Esophagus muscularis mucosa (tissue), 4 donors: ENCODE measurements at places on chromosomes 2 and 18. TPM values are rescaled to one million over a fixed set of nuclear protein-coding genes. Genes with fewer than 3 reads are reported as not detected.
A peak's percentile ranks its signal among the peaks of the same experiment; 100 is the strongest.

SFTPB gene
- 25.3 TPM for total RNA-seq

- H3K27me3 ChIP-seq: no peaks in the 10 kb centered on the region
- peaks cover 20% of the 10 kb centered on the region for H3K36me3 ChIP-seq
- H3K4me3 ChIP-seq: peak overlapping the region; percentile 94
- H3K27ac ChIP-seq: peak overlapping the region; percentile 97
Measured at GRCh38 chr2:241637795-241638660, 535 bp downstream of the ATG4B start.

GRCh38 chr2:126945118-126945517, 46.4 kb downstream of the TEX51 start:
- no peaks in the 10 kb centered on the region for H3K27me3 ChIP-seq
- H3K27ac ChIP-seq: no peak overlapping the region
- peak; percentile 91 for DNase-seq
- no peaks in the 10 kb centered on the region for H3K36me3 ChIP-seq
- no peaks in the 10 kb centered on the region for H3K4me1 ChIP-seq
- no peak overlapping the region for H3K4me3 ChIP-seq

GRCh38 chr2:98478907-98479306, 34.2 kb downstream of the INPP4A start:
- H3K27me3 ChIP-seq: no peaks in the 10 kb centered on the region
- H3K4me3 ChIP-seq: no peak overlapping the region
- H3K36me3 ChIP-seq: no peaks in the 10 kb centered on the region
- no peak overlapping the region for H3K27ac ChIP-seq
- H3K4me1 ChIP-seq: peaks cover 68% of the 10 kb centered on the region
- no peak for DNase-seq

DNA sequence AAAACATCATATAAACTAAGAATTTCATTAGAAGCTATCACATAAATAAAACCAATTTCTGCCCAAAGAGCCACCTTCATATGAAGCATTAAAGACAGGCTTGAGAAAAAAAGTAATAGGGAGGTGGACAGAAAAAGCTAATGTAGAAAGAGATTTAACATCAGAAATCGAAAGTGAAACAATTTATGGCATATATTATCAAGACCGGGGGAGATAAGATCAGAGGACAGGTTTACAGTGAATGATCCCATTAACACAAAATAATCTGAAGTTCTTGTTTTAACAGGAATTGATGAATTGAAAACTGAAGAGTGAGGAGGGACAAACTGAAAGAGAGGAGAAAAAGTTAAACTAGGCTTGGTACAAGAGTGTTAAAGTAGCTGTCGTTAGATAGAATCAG, 786.3 kb upstream of the FSHR start:
- no peak for DNase-seq
- H3K36me3 ChIP-seq: no peaks in the 10 kb centered on the region
- no peak overlapping the region for H3K4me3 ChIP-seq

DNA sequence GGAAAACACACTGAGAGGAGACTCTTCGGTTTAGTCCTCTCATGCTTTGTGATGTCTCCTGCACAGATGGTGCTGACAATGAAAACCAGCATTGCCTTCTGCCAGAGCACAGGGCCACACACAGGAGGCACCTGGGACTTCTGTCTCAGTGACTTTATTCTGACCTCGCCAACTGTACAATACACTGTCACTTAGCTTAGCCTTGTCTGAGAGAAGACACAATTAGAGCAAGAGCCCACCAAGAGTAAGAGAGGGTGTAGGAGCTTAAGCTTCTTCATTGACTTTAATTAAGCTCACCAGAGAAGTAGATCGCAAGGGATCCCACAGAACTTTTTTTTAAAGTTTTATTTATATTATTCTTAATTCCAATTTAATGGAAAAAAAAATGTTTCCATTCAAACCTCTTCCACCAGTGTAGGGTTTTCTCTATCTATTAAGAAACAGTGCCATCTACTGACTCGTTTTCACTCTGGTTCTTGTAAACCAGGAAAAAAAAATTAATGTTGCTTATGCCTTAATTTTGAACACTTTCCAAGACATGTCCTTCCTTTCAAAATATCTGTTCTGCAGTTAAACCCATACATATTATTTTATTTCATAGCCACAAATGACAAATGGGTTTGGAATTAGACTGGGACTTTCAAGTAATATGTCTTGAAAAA, 42.4 kb upstream of the DDX18 start:
- H3K4me3 ChIP-seq: no peak overlapping the region
- peaks cover 4% of the 10 kb centered on the region for H3K27me3 ChIP-seq
- H3K27ac ChIP-seq: no peak overlapping the region
- no peaks in the 10 kb centered on the region for H3K4me1 ChIP-seq
- no peak for DNase-seq
